ENCODE measurements at places on chromosomes 5 and 9.

DNA sequence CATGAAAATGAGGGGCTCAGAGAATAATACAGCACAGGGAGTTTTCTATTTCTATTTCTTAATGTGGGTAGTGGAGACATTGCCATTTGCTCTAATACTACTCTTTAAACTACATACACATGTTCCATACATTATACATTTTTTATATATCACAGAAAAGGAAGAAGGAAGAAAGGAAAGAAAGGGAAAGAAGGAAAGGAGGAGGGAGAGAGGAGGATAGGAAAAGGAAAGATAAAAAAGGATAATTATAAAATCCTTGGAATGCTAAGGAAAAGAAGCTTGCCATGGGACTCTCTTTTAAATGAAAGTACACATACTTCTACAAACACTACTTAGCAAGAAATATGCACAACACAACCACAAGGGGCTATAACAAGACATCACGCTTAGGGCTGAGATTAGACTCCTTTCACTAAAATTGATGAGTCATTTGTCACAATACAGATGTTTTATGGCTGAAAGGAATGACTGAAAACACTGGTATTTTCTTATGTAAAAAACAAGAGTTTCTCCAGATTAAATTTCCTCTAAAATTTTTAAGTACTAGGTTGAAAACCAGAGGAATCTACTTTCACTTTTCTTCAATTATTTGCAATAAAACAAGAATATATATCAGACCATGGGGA is 219.8 kb downstream of the ARL15 start:
- DNase-seq, result no peak

DNA sequence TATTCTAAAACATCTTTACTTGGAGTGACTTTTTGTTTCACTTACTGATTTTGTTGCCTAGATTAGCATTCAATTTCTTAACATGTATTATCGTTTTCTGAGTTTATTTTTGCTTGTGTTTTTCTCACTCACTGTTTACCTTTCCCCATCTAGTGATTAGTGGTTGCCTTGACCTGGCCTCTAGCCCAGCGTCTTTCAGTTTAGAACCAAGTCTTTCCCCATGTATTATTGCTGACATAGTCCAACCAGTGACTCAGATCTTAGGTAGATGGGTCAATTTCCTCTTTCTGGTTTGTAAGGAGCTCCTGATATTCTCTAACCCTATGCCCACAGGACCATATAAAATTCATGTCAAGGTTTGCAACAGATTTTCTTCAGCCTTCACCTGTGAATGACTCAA is 135.5 kb downstream of the PRR16 start:
- DNase-seq, result no peak

GRCh38 chr9:13163287-13163686 is 116.2 kb downstream of the MPDZ start:
- no peak for DNase-seq

DNA sequence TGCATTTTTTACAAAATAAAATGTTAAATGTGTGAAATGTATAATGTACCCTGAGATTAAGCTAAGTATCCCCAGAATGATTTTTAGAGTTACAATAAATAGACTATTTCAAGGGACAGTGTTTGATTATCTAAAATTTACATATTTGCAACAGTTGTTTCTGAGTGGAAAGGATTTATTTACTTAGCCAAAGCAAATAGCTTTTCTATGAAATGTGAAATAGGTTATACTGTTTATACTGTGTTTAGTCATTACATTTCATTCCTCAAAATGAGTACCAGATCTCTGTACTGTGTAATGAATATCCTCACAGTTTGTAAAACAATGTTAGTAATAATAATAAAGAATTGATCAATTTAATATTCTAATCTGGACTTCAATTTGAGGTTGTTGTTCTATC is 1019.0 kb downstream of the NR2F1-AS1 start:
- DNase-seq, result no peak

DNA sequence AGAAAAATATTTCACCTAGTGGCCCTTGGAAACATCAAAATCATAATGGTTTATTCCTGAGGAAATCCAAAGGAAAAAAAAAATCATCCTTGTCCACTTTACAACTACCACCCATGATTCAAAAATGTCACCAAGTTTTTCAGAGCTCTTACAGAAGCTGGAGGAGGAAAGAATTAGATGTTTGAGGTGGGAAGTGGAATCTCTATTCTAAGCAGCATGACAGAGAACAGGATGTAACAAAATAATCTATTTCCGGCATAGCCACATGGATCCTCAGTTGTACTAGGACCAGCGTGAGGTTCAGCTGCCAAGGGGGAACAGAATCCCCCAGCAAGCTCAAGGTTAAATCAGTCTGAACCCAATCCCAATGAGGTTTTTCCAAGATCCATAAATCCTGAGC is 40.2 kb downstream of the FBXW11 start:
- DNase-seq, result no peak

DNA sequence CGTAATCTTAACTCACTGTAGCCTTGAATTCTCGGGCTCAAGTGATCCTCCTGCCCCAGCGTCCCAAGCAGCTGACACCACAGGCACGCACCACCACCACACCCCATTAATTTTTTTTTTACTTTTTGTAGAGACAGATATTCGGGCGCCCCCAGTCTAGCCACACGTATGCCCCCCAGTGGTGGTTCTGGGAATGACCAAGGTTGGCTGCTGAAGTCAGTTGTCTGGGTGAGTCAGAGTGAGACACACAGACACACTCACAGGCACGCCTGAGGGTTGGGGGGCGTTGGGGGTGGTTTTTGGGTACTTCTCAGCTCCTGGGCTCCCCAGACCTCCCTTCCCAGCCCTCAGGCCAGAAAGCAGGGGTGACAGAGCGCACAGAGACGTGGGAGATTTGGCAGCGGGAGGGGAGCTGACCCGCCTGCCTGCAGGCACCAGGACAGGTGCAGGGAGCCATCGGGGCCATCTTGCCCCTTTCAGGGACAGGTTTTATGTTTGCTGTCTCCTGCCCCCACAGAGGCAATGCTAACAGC is 4.2 kb upstream of the ENTPD8 start:
- DNase-seq, result peak; percentile 74

GRCh38 chr9:91004992-91005391 is 203.4 kb downstream of the SYK start:
- no peak for DNase-seq

GRCh38 chr5:157366741-157367674 is 93.0 kb upstream of the NIPAL4 start:
- DNase-seq, result no peak

GRCh38 chr9:76996700-76997099 is 22.8 kb upstream of the FOXB2 start:
- DNase-seq, result no peak

DNA sequence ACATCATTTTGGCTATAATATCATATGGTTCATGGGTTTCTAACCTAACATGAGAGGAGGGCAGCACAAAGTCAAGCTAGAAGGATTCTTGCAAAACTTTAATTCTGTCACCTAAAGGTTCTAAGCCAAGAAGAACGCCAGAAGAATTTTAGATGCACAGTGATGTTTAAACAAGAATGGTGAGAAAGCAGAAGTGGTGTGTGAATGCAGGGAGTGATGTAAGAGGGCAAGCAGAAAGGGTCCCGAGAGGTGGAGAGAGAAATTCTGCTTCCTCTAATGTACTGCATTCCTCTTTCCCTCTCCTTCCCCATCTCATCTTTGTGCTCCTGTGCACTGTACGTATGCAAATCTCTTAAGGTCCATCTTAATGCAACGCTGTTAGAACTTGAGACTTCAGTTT is 2.1 kb upstream of the TRMO start:
- DNase-seq, result no peak

DNA sequence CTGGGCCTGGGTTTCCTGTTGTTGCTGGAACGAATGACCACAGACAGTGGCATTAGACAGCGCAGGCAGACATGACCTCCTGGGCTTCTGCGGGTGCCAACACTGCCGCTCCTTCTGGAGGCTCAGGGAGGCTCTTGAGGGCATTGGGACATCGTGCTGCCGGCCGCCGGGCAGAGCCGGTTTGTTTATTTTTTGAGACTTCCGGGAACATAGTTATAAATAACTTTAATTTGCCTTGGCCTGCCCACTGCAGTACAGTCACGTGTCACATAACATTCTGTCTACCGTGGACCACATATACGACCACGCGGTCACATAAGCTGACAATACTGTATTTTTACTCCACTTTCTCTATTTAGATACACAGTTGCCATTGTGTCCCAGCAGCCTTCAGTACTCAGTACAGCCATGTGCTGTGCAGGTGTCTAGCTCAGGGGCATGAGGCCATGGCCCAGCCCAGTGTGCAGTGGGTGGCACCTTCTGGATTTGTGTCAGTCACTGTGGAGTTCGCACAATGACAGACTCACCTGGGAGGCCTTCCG is 8.2 kb upstream of the TOR4A start:
- DNase-seq, result no peak

DNA sequence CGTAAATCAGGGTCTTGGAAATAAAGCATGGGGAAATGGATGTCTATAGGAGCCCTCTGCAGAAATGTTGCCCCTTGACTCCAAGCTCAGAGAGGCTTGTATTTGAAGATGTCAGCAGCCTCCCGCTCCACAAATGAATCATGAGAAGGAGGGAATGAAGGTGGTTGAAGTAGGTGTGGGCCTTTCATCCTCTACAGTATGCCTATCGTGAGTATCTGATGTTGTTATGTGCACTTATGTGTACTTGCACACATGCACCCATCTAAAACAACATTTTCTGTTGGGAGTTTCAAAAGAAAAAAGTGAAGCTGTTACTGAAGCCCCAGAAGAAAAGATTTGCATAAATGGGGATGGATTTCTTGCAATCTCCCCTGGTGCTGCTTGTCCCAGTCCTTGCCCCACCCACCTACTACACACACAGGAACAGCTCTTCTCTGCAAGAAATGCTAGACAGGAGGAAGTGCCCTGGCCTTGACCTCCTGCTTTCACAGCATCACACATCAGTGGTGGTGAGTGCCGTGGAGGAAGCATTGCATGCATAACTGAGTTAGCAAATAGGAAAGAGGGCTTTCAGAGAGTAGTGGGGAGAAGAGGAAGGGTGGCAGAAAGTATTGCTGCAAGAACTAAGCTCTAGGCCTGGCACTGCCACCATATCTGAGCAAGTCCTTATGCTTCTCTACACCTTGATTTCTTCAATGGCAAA is 156.1 kb downstream of the SNX18 start:
- peak; percentile 4 for DNase-seq

GRCh38 chr5:1783216-1783554 is 16.5 kb downstream of the MRPL36 start:
- no peak for DNase-seq

- DNase-seq, result no peak
These were observed 15.7 kb upstream of the TSSK1B start for GRCh38 chr5:113450462-113450861.

GRCh38 chr9:22990349-22990748 is 543.7 kb downstream of the DMRTA1 start:
- DNase-seq, result no peak

DNA sequence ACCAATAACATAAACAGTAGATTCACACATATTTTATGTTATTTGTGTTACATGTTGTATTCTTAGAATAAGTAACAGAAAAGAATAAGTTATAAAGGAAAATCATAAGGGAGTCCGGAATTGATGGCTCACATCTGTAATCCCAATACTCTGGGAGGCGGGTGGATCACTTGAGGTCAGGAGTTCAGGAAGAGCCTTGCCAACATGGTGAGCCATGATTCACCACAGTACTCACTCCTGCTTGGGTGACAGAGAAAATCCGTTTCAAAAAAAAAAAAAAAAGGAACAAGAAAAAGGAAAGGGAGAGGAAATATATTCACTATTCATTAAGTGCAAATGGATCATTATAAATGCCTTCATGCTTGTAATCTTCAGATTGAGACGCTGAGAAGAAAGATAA is 533.3 kb upstream of the CDH9 start:
- DNase-seq, result no peak

Measured in stimulated activated CD8-positive, alpha-beta memory T cell treated with anti-CD3 and anti-CD28 coated beads, Interleukin-15, amount 100 ng/mL, for 48 hours (primary cell).